ENCODE measurements at places on chromosomes 5 and 9.

DNA sequence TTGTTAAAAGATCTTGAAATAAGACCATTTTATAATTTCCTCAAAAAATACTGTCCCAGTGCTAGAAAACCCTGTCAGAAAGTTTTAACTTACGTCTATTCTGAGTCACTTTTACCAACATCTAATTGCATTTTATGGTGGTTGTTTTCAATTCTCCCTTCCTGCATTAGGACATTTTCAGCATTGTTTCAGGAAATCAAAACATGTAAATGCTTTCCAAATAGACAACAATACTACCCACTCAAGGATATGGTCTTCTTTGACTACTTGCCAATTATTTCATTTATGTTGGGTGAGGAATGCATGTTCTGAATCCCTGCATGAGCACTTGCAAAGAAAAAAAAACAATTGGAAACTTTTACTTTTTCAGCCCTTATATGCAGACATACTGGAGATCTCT, 284.6 kb upstream of the PDE4D start:
- no peak for DNase-seq

DNA sequence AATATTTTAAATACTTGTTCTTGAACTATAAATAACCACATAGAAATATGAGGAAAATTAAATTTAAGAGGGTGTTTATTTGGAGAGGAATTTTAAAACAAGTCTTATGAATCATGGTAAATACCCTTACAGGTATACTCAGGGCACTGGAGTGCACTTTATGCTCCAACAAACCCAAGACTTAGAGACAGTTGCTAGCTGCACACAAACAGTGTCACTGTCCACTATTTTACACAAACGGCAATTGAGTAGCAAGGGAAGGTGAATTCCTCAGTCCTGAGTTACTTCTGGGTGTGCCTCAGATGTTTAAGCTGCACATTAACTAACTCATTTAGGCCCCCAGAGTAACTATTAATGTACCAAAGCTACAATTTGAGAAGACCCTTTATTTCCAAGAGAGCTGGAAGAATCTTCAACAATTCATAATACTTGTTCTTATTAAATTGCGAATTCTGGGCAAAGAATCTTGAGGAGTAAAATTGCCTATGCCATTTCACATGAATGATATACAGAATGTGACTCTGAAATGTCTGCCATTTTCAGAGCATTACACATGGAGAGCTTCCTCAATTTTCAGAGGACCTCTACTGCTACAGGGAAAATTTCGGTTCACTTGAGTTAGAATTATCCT, 371.2 kb downstream of the PDE4D start:
- no peak for DNase-seq

DNA sequence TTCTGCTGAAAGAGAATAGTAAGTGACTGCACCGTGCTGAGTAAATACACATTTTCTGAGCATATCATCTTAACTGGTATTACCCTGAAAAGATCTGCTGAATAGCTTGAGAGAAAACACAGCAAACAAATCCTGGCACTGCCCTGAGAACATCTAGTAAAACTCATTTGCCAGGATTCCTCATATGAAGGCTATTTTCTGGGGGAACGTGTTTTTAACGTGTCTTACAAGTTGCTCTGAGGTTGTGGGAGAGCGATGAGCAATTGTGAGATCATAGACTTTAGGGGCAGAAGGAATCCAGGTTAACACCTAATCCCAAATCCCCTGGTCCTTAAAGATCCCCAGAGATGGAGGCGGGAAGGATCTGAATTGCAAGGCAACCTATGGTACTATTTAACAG, 331.9 kb upstream of the RFX3 start:
- DNase-seq: no peak

DNA sequence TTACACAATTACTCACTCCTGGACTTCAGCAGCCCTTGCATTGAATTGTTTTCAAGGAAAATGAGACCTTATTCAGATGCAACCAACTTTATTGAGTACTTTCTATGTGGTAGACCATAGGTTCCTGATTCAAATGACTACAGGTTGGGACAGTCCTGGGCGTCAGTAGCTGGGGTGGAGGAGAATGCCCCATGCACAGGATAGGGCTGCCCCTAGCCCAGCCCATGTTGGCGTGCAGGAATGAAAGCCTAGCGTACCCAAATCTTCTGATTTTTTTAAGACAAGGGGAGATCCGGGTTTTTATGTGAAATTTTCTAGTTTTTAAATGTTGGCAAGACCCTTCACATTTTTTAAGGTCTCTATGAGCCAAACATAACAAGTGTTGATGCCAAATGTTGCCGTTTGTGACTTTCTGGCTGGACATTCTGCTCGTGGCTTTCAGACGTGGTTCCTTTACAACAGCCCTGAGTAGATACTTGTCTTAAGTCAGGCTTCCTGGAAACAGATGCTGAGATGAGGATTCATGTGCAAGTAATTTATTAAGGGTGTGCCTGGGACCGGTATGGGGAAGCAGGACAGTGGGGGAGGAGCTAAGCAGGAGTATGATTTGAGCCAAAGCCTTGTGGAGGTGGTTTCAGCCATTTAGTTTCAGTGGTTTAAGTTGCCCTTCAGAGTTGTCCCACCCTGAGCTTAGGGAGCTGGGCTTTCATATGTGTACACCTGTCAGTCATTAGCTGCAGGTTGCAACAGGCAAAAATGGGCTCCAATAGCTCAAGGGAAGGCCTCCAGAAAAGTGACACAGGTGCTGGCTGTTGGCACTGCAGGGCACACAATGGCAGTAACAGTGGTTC, 154.1 kb downstream of the NTRK2 start:
- no peak for DNase-seq

DNA sequence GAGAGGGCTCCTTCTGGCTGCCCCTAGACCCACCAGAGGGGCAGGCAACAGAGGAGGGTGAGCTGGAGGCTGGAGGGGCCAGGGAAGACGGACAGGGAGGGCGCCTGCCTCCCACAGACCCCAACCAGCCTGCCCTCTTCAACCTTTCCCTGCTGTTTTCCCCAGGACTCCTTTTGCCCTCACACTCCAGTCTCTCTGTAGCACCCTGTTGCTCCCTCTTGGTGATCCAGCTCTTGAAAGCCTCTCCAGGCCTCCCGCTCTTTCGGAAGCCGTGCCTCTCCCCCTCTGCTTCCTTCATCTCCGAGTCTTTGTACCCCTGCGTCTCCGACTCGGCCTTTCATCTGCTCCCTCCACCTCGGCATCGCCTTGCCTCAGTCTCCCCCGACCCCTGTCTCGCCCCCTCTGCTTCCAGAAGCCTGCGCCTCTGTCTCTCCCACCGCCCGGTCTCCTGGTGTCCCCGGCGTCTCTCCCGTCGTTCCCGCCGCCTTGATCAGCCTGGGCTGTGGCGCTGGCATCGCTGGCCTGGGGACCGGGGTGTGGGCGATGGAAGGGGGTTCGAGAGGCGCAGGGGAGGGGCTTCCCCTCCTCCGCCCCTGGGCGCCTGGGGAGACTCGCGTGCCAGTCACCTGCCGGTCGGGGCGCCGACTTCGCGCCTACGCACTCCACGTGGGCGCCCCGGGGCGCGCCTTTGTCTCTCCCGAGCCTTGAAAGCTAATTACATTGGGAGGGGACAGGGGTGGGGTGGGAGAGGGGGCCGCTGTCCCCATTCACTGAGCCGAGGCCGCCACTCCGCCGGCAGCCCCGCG, 5.3 kb upstream of the PRDM12 start:
- no peak for DNase-seq

DNA sequence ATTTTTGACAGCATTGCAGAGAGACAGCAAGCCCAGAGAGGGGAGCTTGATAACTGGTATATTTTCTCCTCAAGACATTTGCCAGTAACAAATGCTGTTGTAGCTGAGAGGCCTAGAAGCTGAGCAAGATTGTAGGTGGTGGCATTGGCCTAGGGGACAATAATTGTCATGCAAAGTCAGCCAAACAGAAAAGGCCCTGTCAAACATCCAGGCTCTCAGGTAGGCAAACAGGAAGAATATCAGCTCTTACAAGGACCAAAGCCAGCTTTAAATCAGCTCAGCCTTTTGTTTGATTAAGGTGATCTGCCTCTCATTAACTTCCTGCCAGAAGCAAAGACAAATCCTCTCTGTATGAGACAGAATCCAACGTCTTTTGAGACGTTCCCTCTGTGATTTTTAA, 29.7 kb upstream of the BARX1 start:
- no peak for DNase-seq

DNA sequence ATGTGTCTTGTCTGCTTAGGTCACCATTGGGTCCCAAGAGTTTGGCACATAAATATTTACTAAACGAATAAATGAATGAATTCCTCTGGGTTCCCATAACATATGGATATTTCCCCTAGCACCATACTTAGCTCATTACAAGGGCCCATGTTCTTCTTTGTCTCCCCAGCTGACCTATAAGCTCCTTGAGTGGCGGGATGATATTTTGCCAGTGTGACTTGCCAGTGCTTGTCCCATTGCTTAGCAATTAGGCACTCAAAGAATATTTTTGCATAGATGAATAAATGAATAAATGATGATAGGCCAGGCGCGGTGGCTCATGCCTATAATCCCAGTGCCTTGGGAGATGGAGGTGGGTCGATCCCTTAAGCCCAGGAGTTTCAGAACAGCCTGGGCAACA, 16.9 kb upstream of the CTNNA1 start:
- no peak for DNase-seq

- DNase-seq: no peak
Measured at GRCh38 chr5:170508660-170509347, 5.0 kb downstream of the KCNIP1 start.

GRCh38 chr9:97675655-97676054, 21.5 kb downstream of the XPA start:
- no peak for DNase-seq

GRCh38 chr5:154571325-154572035, 93.5 kb upstream of the HAND1 start:
- no peak for DNase-seq

DNA sequence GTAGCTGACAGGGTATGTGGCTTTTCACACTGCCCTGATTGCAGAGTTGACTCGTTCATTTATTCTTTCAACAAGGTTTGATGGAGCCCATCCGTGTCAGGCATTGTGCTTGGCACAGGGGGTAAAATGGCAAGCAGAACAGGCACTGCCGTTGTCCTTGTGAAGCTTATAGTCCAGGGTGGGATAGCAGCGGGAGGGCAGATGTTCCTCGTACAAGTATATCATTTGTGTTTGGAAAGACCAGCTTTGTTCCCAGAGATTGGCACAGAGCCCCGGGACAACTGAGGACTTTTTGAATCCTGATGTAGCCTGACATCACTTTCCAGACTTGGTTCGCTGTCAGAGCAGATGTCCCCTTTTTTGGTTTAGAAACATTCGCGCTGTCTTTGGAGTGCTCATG, 50.9 kb downstream of the MVB12B start:
- DNase-seq: no peak

- DNase-seq: no peak
Measured at GRCh38 chr9:33703430-33704102, 91.8 kb upstream of the PRSS3 start.

Measured in activated T-cell treated with anti-CD3 and anti-CD28 coated beads, Interleukin-2, amount 50 U/mL, for 4 hours (primary cell).